Naive thymus-derived CD8-positive, alpha-beta T cell (primary cell): ENCODE measurements at places on chromosomes 13 and 19. TPM values are rescaled to one million over a fixed set of nuclear protein-coding genes. Genes with fewer than 3 reads are reported as not detected.

GRCh38 chr19:13861392-13861713, 15.6 kb upstream of the NANOS3 start:
- no peak for DNase-seq

Gene TSEN34
- polyA plus RNA-seq: 38.7 TPM

GRCh38 chr13:98143601-98144026, 720 bp downstream of the FARP1 start:
- DNase-seq: no peak

- DNase-seq: no peak
Observed at GRCh38 chr13:114029866-114030625, 56.2 kb upstream of the C13orf46 start.

Gene BICRA
- 0.50 TPM for polyA plus RNA-seq

DNA sequence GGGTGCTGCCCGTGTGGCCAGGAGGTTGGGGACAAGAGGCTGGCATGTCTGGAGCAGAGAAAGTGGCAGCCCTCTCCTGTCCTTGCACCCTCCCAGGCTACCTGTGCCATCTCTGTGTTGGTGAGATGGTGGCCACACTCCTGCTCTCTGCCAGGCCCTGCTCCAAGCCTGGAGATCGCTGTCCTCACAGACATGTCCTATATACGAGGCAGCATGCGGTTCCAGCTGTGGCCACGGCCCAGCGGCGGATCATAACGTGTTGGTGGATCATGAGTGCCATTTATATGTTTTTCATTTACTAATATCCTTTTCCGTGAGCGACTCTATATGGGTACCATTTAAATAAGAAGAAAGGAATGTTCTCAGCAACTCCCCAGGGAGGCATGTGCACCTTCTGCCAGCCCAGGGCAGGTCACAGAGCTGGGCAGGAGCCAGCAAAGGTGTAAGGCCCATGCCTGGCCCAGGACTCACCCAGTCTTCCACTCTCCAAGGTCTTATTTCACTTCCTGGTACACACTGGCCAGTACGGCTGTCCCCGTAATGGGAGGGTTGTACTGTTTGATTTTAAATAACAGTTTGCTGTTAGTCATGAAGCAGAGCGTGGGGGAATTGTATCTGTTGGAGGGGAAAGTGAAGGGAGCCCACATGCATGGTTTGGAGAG, 47.2 kb upstream of the LDLR start:
- DNase-seq: no peak

DNA sequence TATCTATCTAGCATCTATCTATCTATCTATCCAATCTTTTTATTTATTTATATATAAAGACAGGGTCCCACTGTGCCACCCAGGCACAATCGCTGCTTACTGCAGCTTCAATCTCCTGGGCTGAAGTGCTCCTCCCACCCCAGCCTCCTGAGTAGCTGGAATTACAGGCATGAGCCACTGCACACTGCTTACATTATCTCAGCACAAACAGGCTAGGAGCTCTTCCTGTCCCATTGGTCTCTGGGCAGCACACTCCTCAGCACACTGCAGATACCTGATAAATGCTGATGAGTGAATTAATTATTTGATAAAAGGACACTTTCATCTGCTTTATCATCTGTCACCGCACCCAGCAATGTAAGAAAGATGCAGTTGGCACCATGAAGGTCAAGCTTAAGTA, 16.1 kb downstream of the ZNF562 start:
- DNase-seq: no peak

Gene SNAPC2
- 19.9 TPM for polyA plus RNA-seq

GRCh38 chr13:21365574-21365973, 93.5 kb downstream of the ZDHHC20 start:
- no peak for DNase-seq

DNA sequence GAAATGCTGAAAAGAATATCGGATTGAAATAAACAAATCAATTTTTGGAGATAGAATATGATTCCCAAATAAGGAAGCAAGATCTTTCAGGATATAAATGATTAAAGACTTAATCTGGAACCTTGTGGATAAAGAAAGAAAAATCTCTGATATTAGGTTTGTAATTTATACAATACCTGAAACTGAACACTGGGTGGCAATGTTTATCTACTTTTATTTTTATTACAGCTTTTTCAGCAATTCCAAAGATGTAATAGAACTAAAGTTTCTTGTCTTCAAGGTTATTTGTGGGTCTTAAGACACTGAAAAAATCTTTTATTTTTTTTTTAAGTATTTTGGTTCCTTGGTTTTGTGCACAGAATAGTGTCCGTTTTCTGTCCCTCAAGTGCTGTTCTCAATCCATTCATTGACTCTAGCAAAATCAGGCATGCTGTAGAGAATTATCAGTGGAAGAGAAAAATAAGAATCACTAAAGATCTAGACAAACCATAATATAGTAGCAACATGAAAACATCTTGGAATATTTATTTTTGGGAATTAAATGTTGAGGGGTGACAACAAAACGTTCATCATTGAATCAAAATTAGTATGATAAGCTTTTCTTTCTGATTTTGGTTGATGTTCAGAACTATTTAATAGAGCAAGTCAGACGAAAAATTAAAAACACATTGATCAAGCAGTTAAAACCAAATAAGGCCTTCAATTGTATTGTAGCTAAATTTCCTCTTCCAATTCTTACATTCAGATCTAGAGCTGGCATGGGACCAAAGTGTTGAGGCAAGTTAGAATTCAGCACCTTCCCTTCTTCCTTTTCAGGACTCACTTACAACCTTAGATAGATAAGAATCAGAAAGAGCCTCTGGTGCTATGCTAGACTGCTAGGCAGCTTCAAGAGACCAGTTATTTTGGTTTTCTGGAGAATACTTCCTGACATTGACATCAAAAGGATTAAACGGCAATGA, 704.4 kb upstream of the PCDH20 start:
- DNase-seq: no peak

Gene METTL21C
- 0.15 TPM for polyA plus RNA-seq

DNA sequence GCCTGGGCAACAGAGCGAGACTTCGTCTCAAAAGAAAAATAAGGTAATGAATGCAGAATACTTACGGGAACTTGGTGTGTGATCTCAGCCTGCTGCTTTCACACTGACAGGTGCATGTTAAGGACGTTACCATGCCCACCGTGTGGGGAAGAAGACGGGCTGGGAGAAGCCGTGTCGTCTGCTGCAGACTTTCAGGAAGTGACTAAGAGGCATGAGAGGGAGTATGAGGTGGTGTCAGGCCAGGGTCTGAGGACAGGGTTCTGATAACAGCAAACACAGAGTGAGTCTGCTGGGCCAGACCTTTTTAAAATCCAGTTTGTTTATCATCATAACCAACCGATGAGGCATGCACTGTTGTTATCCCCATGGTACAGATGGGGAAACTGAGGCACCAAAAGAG, 13.6 kb upstream of the GALP start:
- no peak for DNase-seq

- no peak for DNase-seq
Observed at GRCh38 chr19:13964776-13965175, 12.5 kb downstream of the DCAF15 start.

Gene RFPL4AL1
- not detected for polyA plus RNA-seq

- no peak for DNase-seq
Observed at GRCh38 chr13:82298106-82298505, 1584.2 kb downstream of the SLITRK1 start.

Gene PCP2
- polyA plus RNA-seq: not detected

DNA sequence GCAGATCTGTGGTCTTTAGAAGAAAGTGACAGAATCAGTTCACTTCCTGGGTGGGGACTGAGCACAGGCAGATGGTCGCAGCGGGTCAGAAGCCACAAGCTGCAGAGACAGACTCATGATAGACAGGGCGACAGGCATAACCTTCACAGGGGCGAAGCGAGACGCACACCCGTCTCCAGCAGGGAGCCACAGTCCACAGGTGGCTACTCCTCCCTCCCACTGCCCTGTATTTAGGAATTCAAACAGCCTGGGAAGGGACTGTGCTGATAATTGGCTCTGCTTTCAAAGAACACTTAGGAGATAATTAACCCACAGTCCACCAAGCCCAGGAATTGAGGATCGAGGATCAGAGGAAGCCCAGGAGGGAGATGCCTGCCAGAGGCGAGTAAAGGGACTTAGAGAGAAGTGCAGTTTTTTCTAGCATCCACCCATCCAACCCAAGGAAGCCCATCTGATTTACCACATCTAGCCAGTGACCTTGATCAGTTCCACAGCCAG, 23.2 kb downstream of the RFX2 start:
- DNase-seq: no peak

GRCh38 chr13:65940720-65941119, 1289.4 kb downstream of the PCDH9 start:
- no peak for DNase-seq

- DNase-seq: peak; percentile 69
Observed at GRCh38 chr13:46288570-46289259, 77.0 kb downstream of the LRRC63 start.

DNA sequence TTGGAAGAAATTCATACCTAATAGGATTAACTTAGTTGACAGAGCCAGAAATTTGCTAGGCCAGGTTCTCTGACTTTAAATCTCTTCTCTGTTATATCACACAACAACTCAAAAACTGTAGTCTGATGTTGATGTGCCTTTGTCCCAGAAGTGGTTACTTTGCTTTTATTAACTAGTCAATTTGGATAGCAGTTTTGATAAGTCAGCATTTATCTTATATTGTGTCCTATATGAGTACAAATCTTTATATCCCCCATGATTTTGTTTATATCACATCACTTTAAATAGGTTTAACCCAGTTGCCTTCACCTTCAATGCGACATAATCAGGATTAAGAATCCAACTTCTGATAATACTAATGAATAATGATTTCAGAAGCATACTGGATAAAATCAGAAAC, 459.3 kb downstream of the GPC6 start:
- DNase-seq: no peak

Gene ZNF728
- not detected for polyA plus RNA-seq

Gene NCAN
- polyA plus RNA-seq: not detected

DNA sequence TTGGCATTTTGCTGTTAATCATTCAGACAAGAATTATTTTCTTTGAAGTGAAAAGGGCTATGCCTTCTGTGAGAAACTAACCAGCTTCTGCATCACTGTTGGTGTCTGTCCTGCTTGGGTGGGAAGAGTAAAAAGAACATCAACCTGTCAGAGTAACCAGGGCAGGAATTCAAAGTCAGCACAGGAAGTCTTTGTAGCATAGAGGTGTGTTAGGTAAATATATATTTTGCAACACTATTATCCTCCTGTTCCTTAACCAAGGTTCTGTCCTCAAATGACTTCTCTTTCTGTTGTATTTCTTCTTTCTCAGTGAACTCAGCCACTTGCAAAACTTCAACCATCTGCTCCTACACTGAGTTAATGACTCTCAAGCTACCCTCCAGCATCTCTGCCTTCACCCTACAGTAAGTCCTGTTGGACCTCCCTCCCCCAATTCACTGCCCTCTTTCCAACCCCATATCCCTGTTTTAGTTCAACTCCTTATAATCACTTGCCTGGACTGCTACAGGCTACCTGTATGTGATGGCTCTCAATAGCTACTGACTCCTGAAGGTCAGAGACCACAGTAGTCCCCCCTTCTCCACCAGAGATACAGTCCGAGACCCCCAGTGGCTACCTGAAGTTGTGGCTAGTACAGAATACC, 49.9 kb downstream of the SMAD9 start:
- no peak for DNase-seq

DNA sequence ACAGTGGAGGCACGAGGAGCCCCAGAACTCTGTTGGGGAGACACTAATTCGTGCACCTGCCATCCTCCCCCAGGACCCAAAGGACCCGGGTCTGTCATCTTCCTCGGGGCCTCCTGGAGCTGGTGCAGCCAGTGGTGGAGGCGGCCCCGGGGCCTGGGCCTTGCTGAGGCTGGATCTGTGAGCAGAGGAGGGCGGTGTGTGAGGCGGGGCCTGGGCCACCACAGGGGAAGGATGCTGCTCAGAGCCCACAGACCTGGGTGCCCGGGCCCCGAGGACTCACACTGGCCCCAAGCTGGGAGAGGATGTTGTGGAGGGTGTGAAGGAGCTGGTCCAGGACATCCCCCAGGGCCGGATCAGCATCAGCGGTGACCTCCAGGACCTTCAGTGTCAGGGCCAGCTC, 8.3 kb downstream of the IFNL3 start:
- DNase-seq: no peak

DNA sequence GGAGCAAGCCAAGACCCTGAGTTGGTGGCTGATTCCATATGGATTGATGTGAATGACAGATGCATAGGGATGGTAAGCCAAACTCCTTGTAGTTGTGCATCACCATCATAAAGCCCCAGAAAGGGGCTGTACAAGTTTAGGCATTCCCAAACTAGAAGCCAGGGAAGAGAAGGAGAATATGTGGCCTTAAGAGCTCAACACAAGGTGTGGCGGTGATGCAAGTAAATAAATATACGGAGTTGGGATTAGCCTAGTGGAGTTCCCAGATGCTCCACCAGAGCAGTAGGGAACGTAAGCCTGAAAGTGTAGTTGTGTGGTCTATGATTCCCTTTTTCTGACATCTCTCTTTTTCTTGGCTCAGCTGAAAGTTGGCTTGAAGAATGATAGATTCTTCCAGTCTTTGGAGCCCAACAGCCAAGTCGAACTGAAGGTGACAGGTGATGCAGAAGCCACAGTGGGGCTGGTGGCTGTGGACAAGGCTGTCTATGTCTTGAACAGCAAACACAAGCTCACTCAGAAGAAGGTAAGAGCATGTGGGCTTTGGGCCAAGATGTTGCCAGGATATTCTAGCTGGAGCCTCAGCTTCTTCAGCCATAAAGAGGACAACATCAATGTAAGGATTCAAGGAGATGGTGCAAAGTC, 30.1 kb downstream of the RDH8 start:
- DNase-seq: no peak

Gene DMPK
- polyA plus RNA-seq: 0.81 TPM

Gene CACNA1A
- polyA plus RNA-seq: 0.11 TPM

DNA sequence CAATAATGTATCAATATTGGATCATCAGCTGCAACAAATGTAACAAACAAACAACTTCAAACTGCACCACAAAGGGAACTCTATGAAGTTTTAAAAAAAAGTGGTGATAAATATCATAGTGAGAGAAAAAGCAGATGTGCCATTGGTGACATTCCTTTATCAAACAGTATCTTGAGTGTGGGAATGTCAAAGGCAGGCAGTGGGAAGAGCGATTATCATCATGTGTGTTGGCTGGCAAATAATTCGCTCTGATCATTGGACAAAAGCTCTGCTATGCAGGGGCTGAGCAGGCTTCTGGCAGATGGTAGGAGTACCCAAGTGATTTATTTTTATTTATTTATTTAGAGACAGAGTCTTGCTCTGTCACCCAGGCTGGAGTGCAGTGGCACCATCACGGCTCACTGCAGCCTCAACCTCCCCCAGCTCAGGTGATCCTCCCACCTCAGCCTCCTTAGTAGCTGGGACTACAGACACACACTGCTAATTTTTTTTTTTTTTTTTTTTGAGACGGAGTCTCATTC, 55.9 kb upstream of the RANBP3 start:
- no peak for DNase-seq

DNA sequence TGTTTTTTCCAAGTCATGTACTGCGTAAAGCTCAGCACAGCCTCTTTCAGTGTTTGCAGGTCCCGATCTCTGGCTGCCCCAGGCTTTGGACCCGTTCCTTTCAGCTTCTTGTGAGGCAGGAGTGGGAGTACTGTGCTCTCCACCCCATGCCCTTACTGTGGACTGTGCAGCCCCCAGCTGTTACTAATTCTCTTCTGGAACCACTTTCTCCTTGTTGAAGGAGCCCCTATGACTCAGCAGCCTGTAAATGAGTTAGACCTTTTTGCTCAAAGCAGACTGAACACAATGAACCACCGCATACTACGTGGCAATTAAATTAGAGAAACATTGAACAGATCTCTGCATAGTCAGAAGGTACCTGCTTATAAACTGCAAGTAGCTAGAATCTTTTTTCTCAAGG, 39.0 kb downstream of the SERTM1 start:
- no peak for DNase-seq

Gene NMRK2
- polyA plus RNA-seq: not detected

GRCh38 chr13:26219726-26220125, 2.4 kb downstream of the RNF6 start:
- DNase-seq: no peak
